ENCODE measurements at places on chromosomes 7 and 10.

- DNase-seq: peak; percentile 88
Measured at GRCh38 chr10:71696628-71697326, 22.8 kb downstream of the C10orf105 start.

- DNase-seq: no peak
Measured at GRCh38 chr10:22479419-22479818, 134.1 kb downstream of the SPAG6 start.

- DNase-seq: no peak
Measured at GRCh38 chr7:94056796-94057207, 52.6 kb upstream of the BET1 start.

DNA sequence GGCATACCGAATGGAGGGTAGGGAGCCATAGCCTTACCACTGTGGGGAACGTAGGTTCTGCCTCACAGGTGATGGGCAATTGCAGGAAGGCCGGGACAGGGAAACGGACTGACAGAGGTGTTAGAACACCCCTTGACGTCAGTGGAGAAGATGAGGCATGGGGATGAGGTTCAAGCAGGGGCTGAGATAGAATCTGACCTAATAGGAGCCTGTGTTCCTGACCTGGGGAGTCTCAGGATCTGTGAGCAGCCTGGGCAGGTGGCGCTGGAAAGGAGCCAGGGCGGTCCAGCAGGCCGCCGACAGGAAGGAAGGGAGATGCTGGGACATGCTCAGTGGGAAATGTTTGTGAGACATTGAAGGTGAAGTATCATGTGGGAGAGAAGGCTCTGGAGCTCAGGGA lies 109.4 kb downstream of the WDFY4 start:
- DNase-seq: no peak

DNA sequence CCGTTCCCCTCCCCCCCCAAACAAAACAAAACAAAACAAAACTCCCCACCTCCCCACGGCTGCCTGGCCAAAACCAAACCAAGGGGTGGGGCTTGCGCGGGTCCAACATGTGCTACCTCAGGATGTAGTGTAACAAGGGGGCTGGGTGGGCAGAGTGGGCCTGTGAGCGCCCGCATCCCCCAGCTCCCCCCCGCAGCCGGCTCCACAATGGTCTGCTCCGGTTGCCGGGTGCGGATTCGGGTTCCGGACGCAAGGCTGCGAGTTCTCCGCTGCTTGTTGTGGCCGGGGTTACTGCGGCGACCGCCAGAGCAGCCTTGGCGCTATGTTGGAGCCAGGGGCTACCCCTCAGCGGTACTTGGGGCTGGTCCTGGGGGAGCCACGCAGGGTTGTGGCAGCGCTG lies 4.9 kb downstream of the C10orf143 start:
- no peak for DNase-seq

GRCh38 chr10:33247221-33247922 lies 87.1 kb downstream of the NRP1 start:
- no peak for DNase-seq

- no peak for DNase-seq
Measured at GRCh38 chr10:109114579-109114978, 808.7 kb downstream of the XPNPEP1 start.

- no peak for DNase-seq
Measured at GRCh38 chr10:43815181-43815885, 166.7 kb upstream of the ZNF32 start.

DNA sequence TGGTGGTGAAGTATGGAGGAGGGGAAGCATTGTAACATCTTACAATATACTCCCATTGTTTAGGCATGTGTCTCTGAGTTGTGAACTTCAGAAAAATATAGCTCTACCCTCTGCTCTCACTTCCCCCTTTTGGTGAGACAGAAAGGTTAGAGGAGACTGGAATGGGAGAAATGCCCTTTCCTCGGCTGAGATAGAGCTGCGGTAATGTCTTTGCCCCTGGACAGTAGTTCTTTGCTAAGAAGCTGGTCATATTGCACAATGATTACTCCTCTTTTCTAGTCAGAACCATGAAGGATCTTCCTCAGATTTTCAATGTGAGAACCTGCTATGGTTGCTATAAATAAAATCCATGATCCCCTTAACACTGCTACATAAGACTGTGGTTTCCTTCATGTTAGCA lies 171.0 kb downstream of the SEM1 start:
- DNase-seq: no peak

DNA sequence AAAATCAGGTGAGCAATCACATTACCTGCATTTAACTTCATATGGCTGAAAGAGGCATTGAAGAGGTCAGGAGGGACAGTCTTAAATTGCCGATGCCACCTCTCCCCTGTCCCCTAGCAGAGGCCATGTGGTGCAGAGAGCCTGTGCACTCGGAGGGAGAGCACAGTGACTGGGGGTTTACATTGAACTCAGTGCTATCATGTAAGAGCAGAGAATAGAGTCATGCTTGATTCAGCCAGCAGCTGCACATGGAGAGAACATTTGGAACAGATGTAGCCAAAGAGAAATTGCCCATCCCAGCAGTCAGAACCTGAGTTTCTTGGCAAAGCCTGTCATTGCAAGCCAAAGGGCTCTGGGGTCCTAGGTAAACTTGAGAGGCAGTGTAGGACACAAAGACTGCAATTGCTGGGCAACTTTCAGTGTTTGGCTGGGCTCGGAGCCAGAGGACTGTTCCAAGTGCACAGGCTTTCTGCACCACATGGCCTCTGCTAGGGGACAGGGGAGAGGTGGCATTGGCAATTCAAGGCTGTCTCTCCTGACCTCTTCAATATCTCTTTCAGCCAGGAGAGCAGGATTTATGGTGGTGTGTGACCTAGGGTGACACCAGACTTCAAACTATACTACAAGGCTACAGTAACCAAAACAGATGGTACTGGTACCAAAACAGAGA lies 267.1 kb downstream of the REEP3 start:
- no peak for DNase-seq

- no peak for DNase-seq
Measured at GRCh38 chr7:102395592-102395872, 631 bp upstream of the PRKRIP1 start.

DNA sequence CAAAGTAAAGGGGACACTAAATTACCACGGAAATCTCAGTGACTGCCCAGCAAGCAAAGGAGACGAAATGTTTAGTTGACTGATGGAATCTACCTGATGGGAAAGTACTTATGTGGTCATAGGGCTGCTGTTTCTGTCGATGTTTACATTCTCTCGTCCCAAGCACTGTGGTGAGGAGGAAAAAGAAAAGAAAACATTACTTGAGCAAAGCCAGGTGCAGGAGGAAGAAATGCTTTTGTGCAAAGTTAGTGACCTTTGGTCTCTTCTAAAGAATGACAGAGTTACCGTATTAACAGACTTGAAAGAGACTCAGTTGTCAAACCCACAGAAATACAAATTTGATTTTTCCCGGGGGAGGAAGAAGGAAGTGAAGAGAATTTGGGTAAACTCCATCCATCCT lies 43.3 kb upstream of the FMC1 start:
- no peak for DNase-seq

All from HuH-7.5 (cell line).